ENCODE measurements at places on chromosomes 6 and 20. TPM values are rescaled to one million over a fixed set of nuclear protein-coding genes. Genes with fewer than 3 reads are reported as not detected.

- DNase-seq: no peak
- H3K27ac ChIP-seq: no peak overlapping the region
- peaks cover 9% of the 10 kb centered on the region for H3K4me1 ChIP-seq
Measured at GRCh38 chr20:32516583-32517517, 68.3 kb downstream of the NOL4L start.

Gene METTL24
- not detected for total RNA-seq

Gene GCNT2
- total RNA-seq: 0.56 TPM

DNA sequence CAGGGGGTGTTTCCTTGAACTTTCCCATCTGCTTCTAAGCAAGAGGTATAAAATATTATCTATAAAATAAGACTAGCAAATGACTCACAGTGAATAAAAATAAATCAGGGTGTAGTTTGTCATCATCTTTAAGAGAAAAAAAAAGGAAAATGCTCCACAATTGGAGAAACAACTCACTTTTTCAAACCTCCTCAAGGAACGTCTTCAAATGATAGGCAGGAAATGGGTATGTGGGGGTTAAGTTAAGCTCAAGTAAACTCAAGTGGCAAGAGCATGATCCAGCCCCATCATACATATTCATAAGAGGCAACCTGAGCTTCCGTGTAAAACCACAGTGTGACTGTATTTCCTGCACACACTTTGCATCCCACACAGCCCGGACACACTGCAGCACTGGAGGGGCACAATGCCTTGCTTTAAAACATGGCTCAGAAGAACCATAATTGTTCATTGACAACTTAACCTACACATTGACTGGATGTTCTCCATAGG lies 58.5 kb upstream of the CEP85L start:
- H3K4me1 ChIP-seq: peaks cover 37% of the 10 kb centered on the region
- H3K27me3 ChIP-seq: no peaks in the 10 kb centered on the region
- H3K27ac ChIP-seq: peak overlapping the region; percentile 76
- H3K36me3 ChIP-seq: no peaks in the 10 kb centered on the region

DNA sequence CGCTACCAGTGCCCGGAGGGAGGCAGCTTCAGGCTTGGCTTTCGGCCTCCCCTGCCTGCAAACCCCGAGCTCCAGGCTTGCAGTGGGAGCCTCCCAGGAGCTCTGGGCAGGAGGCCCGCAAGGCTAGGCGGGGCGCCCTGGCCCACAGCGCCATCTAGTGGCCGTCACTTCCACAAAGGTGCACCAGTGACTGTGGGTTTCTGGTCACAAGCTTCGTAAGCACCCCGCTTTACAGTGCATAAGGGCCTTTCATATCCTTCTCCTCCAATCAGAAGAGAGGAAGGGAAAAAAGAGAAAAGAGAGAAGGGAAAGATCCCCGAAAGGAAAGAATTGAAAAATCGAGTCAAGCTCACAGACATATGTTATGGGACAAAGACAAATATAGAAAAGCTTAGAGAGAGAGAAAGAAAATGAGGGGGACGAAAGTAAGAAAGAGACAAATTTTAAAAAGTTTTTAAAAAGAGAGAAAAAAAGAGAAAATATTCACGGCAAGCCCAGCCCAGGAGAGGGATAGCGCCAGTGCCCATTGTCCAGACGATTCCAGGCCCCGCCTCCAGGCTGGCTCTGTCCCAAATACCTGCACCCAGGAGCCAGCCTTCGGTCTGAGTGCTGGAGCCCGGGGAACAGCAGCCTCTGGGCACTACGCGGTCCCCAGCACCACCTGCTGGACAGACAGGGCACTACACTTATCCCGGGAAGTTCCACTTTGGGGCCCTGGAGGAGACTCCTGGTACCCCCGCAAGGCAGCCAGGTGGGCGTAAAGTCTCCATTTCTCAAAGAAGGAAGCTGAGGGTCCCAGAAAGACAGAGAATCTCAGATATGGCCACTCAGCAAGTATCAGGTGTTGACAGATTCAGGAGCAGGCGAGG lies 207.1 kb downstream of the PREX1 start:
- DNase-seq: peak; percentile 78
- H3K27me3 ChIP-seq: no peaks in the 10 kb centered on the region
- peak overlapping the region; percentile 33 for H3K4me3 ChIP-seq
- peaks cover 5% of the 10 kb centered on the region for H3K4me1 ChIP-seq
- no peaks in the 10 kb centered on the region for H3K36me3 ChIP-seq
- H3K27ac ChIP-seq: no peak overlapping the region

Gene EYA2
- total RNA-seq: 0.97 TPM

DNA sequence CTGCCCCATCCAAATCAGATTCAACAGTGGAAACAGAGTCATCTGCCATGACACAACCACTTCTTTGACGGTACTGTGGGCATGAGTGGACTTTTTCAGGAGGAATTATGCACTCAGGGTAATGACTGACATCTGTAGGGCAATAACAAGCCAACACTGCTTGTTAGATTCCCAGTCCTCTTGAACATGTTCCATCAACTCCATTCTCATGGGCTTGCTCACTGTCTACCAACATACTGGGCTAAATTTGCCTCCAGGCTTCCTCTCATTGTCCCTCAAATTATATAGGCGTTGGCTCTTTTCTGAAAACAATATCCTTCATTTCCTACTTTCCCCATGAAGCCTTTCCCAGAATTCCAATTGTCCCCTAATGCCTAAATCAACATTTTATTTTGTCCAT lies 43.1 kb downstream of the ANKEF1 start:
- no peaks in the 10 kb centered on the region for H3K36me3 ChIP-seq
- no peak overlapping the region for H3K4me3 ChIP-seq
- H3K4me1 ChIP-seq: no peaks in the 10 kb centered on the region

- no peaks in the 10 kb centered on the region for H3K36me3 ChIP-seq
- no peak overlapping the region for H3K4me3 ChIP-seq
- DNase-seq: no peak
- H3K4me1 ChIP-seq: no peaks in the 10 kb centered on the region
Measured at GRCh38 chr6:139330306-139330705, 38.5 kb upstream of the TXLNB start.

Gene MEP1A
- 1.00 TPM for total RNA-seq
